CD14-positive monocyte (primary cell): ENCODE measurements at places on chromosomes 5 and 9. TPM values are rescaled to one million over a fixed set of nuclear protein-coding genes. Genes with fewer than 3 reads are reported as not detected.

The VCAN gene
- polyA plus RNA-seq = 844 TPM

The ANKRD18B gene
- not detected for polyA plus RNA-seq

The PHF24 gene
- not detected in 2 replicates for polyA plus RNA-seq

The WDR31 gene
- polyA plus RNA-seq = 0.11 TPM

The FAM78A gene
- polyA plus RNA-seq = 6.4 TPM

The FCHO2 gene
- 10.1 TPM for polyA plus RNA-seq

The SEC24A gene
- polyA plus RNA-seq = 8.5 TPM

The TEK gene
- not detected for polyA plus RNA-seq

The SH2D3C gene
- polyA plus RNA-seq = 47.3 and 62.0 TPM in 2 replicates
